Fibroblast of skin of back (primary cell): ENCODE measurements at places on chromosomes 4 and X.

- no peak for DNase-seq
Measured at GRCh38 chrX:96578781-96579180, 105.9 kb upstream of the DIAPH2 start.

DNA sequence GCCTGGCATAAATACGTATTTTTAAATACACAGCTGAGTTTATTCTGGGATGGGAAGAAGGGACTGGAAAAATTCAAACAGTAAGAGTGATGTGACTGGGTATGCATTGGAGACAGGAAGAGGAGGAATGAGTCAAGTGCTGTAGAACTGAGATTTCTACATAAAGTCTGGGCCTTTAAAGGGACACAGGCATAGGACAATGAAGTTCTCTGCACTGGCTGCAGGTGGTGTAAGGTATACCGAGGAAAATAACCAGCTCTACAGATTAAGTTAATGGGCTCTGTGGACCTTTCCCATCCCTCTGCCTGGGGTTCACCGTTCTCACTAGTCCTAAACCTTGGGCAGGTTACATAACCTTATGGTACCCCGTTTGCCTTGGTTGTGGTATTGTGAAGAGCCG lies 68.7 kb downstream of the DHX15 start:
- DNase-seq = no peak

DNA sequence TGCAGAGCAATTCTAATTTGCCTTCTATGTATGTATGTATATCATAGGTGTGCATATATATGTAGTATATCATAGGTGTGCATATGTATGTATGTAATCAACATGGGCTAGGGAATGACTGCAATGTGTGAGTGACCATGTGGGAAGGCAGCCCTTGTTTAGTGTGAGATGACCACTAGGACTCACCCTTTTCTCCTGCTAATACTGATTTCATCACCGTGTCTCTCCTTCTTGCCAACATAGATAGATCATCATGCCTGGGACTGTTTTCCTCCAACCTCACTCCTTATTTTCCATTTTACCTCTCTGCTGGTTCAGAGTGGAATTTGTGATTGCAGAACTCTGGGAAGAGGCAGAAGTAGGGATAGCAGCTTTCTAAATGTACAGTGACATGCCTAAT lies 63.6 kb upstream of the SFRP2 start:
- no peak for DNase-seq

DNA sequence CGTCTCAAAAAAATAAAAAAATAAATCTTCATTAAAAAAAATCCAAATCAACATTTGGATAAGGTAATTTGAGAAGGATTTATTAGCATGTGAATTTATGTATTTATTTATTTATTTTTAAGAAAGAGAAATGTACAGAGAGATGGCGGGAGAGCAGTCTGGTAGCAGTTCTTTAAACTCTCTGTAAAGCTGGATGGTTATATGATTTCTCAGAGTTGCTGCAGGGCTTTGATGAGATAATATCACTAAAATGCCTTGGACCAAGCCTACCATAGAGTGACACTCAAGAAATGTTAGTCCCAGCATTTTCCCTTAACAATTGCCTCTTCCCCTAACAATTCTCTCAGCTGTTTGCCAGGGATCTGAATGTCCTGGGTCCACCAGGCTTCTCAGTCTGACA lies 103.4 kb upstream of the LNX1 start:
- DNase-seq = no peak

GRCh38 chr4:110629214-110629754 lies 6.4 kb upstream of the PITX2 start:
- DNase-seq = no peak

GRCh38 chrX:114619874-114620273 lies 36.0 kb downstream of the HTR2C start:
- no peak for DNase-seq

GRCh38 chrX:41664375-41664901 lies 24.3 kb upstream of the GPR34 start:
- no peak for DNase-seq

GRCh38 chr4:106898621-106899230 lies 137.4 kb downstream of the DKK2 start:
- peak; percentile 69 for DNase-seq

DNA sequence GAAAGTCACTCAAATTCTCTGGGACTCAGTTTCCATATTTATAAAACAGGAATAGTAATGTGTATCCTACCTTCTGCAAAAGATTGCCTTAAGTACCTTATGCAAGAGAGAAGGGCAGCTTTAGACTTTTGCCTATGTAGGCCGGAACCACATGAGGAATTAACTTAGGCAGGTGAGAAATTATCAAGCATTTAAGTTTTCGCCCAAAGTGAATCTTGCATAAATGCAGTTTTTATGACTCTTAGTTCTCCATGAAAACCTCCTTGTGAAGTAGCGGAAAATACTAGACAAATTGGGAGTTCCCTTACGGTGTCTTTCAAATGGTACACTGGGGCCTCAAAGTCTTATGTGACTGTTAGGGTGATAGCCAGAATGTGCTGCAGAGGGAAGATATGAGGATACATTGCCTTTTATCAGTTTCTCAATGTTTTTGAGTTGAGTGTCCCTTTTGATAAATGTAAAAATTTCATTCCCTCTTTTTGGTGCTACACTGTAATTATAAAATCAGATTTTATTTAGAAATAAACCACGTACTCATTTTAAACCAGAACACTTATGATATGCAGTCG lies 2.6 kb downstream of the SH2D1A start:
- DNase-seq = no peak

DNA sequence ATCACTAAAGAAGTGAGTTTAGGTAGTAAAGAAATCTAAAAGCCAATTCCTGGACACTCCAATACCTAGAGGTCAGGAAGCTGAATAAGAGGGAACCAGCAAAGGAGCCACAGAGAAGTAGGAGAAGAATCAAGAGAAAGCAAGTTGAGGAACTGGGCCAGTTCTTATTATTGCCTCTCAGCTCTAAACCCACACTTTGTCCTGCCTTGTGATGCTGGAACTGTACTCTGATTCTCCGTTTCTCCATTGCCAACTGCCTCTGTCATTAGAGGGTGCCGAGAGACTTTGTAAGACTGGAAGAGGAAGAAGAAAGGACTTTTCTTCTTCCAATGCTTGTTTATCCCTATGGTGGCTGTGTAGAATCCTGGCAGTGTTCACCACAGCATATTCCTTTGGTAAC lies 38.6 kb downstream of the NSUN7 start:
- DNase-seq = no peak
